ENCODE measurements at places on chromosomes 1 and 21. TPM values are rescaled to one million over a fixed set of nuclear protein-coding genes. Genes with fewer than 3 reads are reported as not detected.

DNA sequence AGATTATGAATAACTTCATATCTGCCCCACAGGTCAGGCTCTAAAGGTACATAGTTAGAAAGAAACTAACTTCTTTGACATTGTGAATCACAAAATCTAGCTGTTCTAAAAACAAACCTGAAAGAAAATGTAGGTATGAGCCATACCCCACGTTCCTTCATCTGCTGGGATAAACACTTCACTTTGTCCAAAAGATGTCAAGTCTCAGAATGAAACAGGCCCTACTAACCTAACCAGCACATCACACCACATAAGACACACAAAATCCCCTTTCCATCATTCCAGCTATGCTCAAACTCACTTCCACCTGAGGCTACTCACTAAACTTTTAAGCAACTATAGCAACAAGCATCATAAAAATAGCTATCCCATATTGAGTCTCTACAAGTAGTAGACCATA is 65.2 kb upstream of the GJA5 start:
- H3K27ac ChIP-seq: no peak overlapping the region
- no peaks in the 10 kb centered on the region for H3K27me3 ChIP-seq
- H3K36me3 ChIP-seq: no peaks in the 10 kb centered on the region
- peaks cover 36% of the 10 kb centered on the region for H3K4me1 ChIP-seq

DNA sequence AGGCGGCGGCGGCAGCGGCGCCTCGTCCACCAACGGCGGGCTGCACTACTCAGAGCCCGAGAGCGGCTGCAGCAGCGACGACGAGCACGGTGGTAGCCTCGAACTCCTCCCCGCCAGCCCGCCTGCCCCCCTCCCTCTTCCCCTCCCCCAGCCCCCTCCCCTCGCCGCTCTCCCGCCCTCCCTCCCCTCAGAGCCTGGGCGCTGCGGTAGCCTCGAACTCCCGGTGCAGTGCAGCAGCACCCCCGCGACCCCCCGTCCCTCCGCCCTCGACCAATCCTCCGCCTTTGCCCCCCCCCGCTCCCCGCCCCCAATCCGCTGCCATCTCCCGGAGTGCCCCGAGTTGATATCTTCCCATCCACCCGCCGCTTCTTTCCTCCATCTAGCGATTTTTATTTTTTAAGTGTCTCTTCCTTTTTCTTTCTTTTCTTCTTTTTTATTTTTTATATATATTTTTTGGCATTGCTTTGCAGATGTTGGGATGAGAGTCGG is 516 bp downstream of the RCOR3 start:
- H3K36me3 ChIP-seq: peaks cover 9% of the 10 kb centered on the region
- peak; percentile 82 for DNase-seq
- H3K27ac ChIP-seq: peak overlapping the region; percentile 98
- peak overlapping the region; percentile 73 for H3K4me3 ChIP-seq

- no peaks in the 10 kb centered on the region for H3K27me3 ChIP-seq
- peak overlapping the region; percentile 89 for H3K27ac ChIP-seq
- no peak overlapping the region for H3K4me3 ChIP-seq
- DNase-seq: peak; percentile 93
- no peaks in the 10 kb centered on the region for H3K36me3 ChIP-seq
- H3K4me1 ChIP-seq: peaks cover 13% of the 10 kb centered on the region
Measured at GRCh38 chr1:235917267-235917811, 50.6 kb upstream of the LYST start.

DNA sequence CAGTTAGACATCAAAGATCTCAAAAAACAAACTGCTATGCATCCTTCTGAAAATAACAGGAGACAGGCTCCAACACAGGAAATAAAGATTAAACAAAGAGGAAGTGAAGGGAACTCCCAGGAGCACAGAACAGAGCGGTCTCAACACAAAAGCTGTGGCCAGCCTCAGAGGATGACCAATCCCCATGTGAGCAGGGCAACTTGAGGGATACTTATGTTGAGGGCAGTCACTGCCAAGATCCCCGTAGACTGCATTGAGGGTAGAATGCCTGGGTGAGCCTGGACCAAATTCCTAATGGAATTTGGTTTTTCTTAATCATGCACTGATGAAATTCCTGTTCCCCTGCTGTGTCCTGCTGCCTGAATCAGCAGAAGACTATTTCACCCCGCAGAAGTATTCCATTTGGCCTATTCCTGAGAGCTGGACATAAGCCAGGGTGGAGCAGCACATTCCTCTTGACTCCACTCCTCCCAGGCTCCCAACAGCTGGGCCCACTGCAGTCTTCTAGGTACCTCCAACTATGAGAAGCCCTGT is 49.0 kb downstream of the JAK1 start:
- no peaks in the 10 kb centered on the region for H3K27me3 ChIP-seq
- no peaks in the 10 kb centered on the region for H3K36me3 ChIP-seq
- H3K4me3 ChIP-seq: no peak overlapping the region
- DNase-seq: peak; percentile 54
- peak overlapping the region; percentile 81 for H3K27ac ChIP-seq
- H3K4me1 ChIP-seq: peaks cover 21% of the 10 kb centered on the region

DNA sequence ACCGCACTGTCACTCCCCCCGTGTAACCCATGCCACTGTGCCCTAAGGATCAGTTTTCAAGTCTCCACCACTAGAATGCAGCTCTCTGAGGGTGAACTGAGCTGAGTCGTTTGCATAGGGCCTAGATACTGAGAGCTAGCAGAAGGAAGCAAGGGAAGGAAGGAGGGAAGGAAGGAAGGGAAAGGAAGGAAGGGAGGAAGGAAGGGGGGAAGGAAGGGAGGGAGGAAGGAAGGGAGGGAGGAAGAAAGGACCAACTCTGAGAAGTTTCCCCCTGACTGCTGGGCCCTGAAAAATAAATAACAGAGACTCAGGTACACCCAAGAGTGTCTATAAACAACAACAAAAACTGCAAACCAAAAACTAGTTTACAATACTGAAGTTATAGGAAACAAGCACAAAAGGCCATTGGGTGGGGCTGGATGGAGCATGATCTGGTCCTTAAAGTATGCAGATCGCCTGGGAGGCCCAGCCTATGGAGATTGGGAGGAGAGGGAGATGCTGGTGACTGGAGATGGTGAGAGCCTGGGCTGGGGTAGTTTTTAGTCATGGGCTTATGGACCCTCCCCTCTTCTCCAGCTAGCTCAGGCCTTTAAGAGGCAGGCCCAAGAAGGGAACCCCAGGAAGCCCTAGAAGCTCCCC is 1.7 kb upstream of the MRPS15 start:
- no peak for DNase-seq
- peaks cover 3% of the 10 kb centered on the region for H3K4me1 ChIP-seq
- no peaks in the 10 kb centered on the region for H3K27me3 ChIP-seq
- no peak overlapping the region for H3K27ac ChIP-seq
- peaks cover 10% of the 10 kb centered on the region for H3K36me3 ChIP-seq
- no peak overlapping the region for H3K4me3 ChIP-seq

LIN28A gene
- 0.80 TPM for total RNA-seq

GRCh38 chr1:25554886-25555752 is 11.7 kb downstream of the LDLRAP1 start:
- DNase-seq: no peak
- H3K27me3 ChIP-seq: no peaks in the 10 kb centered on the region
- no peak overlapping the region for H3K4me3 ChIP-seq
- peaks cover 12% of the 10 kb centered on the region for H3K4me1 ChIP-seq
- no peak overlapping the region for H3K27ac ChIP-seq

- H3K36me3 ChIP-seq: no peaks in the 10 kb centered on the region
- H3K4me3 ChIP-seq: no peak overlapping the region
- H3K4me1 ChIP-seq: no peaks in the 10 kb centered on the region
- no peak overlapping the region for H3K27ac ChIP-seq
- DNase-seq: no peak
Measured at GRCh38 chr1:85180869-85181268, 19.9 kb downstream of the SYDE2 start.

- DNase-seq: no peak
- no peak overlapping the region for H3K27ac ChIP-seq
- no peaks in the 10 kb centered on the region for H3K4me1 ChIP-seq
- no peaks in the 10 kb centered on the region for H3K36me3 ChIP-seq
Measured at GRCh38 chr1:174167265-174167803, 8.0 kb downstream of the RABGAP1L start.

GRCh38 chr1:226981838-226982237 is 41.7 kb downstream of the COQ8A start:
- no peaks in the 10 kb centered on the region for H3K4me1 ChIP-seq
- H3K27ac ChIP-seq: no peak overlapping the region
- H3K4me3 ChIP-seq: no peak overlapping the region
- H3K27me3 ChIP-seq: no peaks in the 10 kb centered on the region

EXTL1 gene
- total RNA-seq: 0.43 TPM

GRCh38 chr1:95286479-95286878 is 52.5 kb downstream of the RWDD3 start:
- no peak for DNase-seq

- no peak overlapping the region for H3K4me3 ChIP-seq
- H3K4me1 ChIP-seq: no peaks in the 10 kb centered on the region
Measured at GRCh38 chr1:1216770-1217620, 3.0 kb upstream of the TNFRSF4 start.

GRCh38 chr1:28640766-28641165 is 2.1 kb downstream of the TAF12 start:
- peaks cover 9% of the 10 kb centered on the region for H3K4me1 ChIP-seq
- no peak for DNase-seq
- no peak overlapping the region for H3K4me3 ChIP-seq
- H3K27ac ChIP-seq: no peak overlapping the region
- peaks cover 3% of the 10 kb centered on the region for H3K36me3 ChIP-seq
- H3K27me3 ChIP-seq: no peaks in the 10 kb centered on the region

- peak; percentile 90 for DNase-seq
- no peak overlapping the region for H3K27ac ChIP-seq
- H3K27me3 ChIP-seq: no peaks in the 10 kb centered on the region
- no peaks in the 10 kb centered on the region for H3K36me3 ChIP-seq
- H3K4me1 ChIP-seq: peaks cover 15% of the 10 kb centered on the region
Measured at GRCh38 chr1:22709891-22710700, 543 bp upstream of the EPHB2 start.

DNA sequence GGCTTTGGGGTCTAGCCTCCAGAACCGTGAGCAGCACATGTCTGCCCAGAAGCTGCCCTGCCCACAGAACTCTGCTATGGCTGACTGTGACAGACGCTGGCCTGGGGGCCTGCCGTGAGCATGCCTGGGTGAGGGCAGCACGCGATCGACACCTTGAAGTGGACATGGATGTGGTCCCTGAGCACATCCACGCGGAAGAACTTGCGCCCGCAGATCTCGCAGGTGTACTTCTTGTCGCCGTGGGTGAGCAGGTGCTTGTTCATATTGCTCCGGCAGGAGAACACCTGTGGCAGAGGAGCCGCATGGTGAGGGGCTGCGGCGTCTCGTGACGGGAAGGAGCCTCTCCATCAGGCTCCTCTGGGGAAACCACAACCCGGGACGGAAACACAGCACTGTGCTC is 56.0 kb downstream of the PRDM15 start:
- H3K4me1 ChIP-seq: no peaks in the 10 kb centered on the region
- peaks cover 5% of the 10 kb centered on the region for H3K36me3 ChIP-seq
- H3K4me3 ChIP-seq: no peak overlapping the region
- no peaks in the 10 kb centered on the region for H3K27me3 ChIP-seq
- no peak overlapping the region for H3K27ac ChIP-seq

- H3K27me3 ChIP-seq: no peaks in the 10 kb centered on the region
- H3K4me1 ChIP-seq: no peaks in the 10 kb centered on the region
- no peak overlapping the region for H3K4me3 ChIP-seq
- H3K27ac ChIP-seq: no peak overlapping the region
- no peaks in the 10 kb centered on the region for H3K36me3 ChIP-seq
Measured at GRCh38 chr1:109251277-109252166, 2.2 kb downstream of the CELSR2 start.

GRCh38 chr1:54287801-54288211 is 87.8 kb downstream of the MRPL37 start:
- DNase-seq: no peak
- H3K27me3 ChIP-seq: no peaks in the 10 kb centered on the region
- H3K4me1 ChIP-seq: peaks cover 19% of the 10 kb centered on the region
- H3K4me3 ChIP-seq: no peak overlapping the region
- H3K27ac ChIP-seq: peak overlapping the region; percentile 76
- H3K36me3 ChIP-seq: no peaks in the 10 kb centered on the region

ALDH4A1 gene
- 6.4 TPM for total RNA-seq

- no peak for DNase-seq
- no peak overlapping the region for H3K4me3 ChIP-seq
- H3K27me3 ChIP-seq: no peaks in the 10 kb centered on the region
- H3K36me3 ChIP-seq: no peaks in the 10 kb centered on the region
- peaks cover 7% of the 10 kb centered on the region for H3K4me1 ChIP-seq
Measured at GRCh38 chr1:201602413-201603265, 63.7 kb downstream of the NAV1 start.

GRCh38 chr1:42164551-42165420 is at the start of gene GUCA2A:
GUCA2A (minus strand) TSS chr1:42164745; CDS start chr1:42164712, 33 bp downstream.
- H3K27ac ChIP-seq: no peak within 1 kb of the TSS
- H3K4me3 ChIP-seq: no peak within 1 kb of the TSS
- H3K4me1 ChIP-seq: peaks cover 10% of the 10 kb centered on the region
- no peaks in the 10 kb centered on the region for H3K27me3 ChIP-seq
- H3K36me3 ChIP-seq: no peaks in the 10 kb centered on the region

- no peak overlapping the region for H3K27ac ChIP-seq
- H3K27me3 ChIP-seq: no peaks in the 10 kb centered on the region
- H3K4me3 ChIP-seq: no peak overlapping the region
- H3K36me3 ChIP-seq: no peaks in the 10 kb centered on the region
Measured at GRCh38 chr1:84159533-84160240, 15.6 kb downstream of the PRKACB start.

- peaks cover 19% of the 10 kb centered on the region for H3K4me1 ChIP-seq
- no peak overlapping the region for H3K4me3 ChIP-seq
- no peaks in the 10 kb centered on the region for H3K27me3 ChIP-seq
- no peak overlapping the region for H3K27ac ChIP-seq
- peaks cover 8% of the 10 kb centered on the region for H3K36me3 ChIP-seq
- no peak for DNase-seq
Measured at GRCh38 chr1:202959276-202959620, 1.1 kb upstream of the ADIPOR1 start.

DNA sequence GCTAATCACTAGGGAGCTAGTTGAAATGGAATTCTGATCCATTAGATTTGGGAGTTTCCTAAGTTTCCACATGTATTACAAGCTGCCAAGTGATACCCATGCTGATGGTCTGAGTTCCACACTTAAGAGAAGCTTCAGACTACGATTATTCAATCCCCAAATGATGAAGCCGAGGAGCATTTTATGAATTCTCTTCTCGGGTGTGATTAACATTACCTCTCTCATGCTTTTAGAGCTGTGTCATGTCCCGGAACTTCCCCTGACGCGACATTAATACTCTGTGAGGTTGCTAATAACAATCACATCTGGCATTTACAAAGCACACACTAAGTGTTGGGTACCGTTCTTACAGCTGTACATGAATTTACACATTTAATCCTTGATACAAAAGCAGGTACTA is 63.0 kb downstream of the KCNJ15 start:
- no peak for DNase-seq
- H3K4me1 ChIP-seq: no peaks in the 10 kb centered on the region
- H3K4me3 ChIP-seq: no peak overlapping the region
- no peaks in the 10 kb centered on the region for H3K36me3 ChIP-seq
- no peak overlapping the region for H3K27ac ChIP-seq

DNA sequence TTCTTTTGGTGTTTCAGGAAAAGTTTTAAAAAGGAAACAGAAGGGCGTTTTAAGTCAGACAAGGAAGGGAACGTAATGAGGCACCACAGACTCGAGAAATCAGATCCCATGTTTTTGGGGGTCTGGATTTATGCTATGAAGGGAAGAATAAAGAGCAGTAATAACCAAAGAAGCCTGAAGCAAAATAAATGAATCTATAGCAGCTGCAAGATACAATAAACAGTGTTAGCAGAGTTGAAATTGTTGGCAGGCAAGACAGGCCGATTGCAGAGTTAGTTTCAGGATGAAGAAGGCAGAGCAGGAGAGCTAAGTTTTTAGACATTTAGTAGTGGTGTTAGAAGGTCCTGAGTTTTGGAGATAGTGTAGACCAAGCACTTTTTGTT is 425 bp downstream of the DDR2 start:
- H3K36me3 ChIP-seq: no peaks in the 10 kb centered on the region
- H3K27ac ChIP-seq: peak overlapping the region; percentile 70
- no peaks in the 10 kb centered on the region for H3K27me3 ChIP-seq
- peak; percentile 54 for DNase-seq

GRCh38 chr21:28172376-28172775 is 820.3 kb downstream of the LTN1 start:
- DNase-seq: no peak
- H3K4me1 ChIP-seq: no peaks in the 10 kb centered on the region
- H3K36me3 ChIP-seq: no peaks in the 10 kb centered on the region
- H3K4me3 ChIP-seq: no peak overlapping the region
